NCI-H526 (cell line): ENCODE measurements at places on chromosomes 2 and 18.

GRCh38 chr2:102367331-102367971 lies 11.9 kb downstream of the IL18R1 start:
- DNase-seq, result no peak

- DNase-seq, result no peak
Observed at GRCh38 chr2:196271795-196272194, 100.4 kb upstream of the STK17B start.

DNA sequence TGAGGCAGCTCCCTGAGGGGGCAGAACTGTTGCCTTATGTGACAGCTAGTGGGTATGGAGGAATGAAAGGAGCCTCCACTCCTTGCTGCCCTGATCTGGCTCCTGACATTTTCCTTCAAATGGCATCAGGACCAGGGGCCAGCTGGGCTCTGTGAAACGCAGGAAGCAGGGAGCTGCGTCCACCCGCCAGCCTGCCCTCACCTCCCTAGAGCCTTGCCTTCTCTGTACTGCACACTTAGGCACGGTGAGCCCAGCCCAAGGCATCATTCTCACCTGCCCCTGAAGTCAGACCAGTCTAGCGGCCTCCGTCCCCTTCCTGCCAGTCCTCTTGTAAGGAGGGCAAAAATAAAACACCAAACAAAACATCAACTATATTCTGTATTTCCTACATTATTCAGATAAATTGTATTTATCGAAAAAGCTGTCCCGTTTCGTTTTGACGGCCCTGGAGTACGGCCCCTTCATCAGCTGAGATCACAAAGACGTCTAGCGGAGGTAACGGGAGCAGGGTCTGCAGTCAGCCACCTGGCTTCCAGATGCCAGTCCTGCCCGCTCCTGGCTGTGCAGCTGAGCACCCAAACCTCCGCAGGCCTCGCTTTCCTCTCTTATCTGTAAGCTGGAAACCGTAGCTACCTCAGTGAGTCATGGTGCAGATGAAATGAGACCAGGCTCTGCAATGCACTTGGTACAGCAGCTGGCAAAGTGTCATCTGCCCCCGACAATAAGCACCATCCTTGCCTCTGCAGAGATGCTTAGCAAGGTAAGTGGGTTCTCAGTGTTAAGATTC lies 6.9 kb upstream of the CTDP1 start:
- no peak for DNase-seq

DNA sequence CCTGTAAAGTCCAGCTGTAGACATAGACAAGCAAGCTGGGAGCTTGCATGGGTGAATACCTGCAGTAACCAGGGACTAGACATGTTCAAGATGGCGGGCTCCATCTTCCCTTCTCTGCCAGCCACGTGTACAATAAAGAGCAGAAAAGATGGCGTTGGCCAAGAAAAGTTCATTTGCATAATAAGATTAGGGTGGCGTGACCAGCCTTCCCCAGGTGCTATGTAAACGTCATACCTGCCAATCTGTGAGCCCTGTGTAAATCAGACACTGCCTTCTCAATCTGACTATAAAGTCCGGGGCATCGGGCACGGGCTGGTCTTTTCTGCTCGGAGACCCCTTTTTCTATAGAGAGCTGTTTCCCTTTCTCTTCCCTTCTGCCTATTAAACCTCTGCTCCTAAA lies 101.6 kb upstream of the XPO1 start:
- peak; percentile 28 for DNase-seq

DNA sequence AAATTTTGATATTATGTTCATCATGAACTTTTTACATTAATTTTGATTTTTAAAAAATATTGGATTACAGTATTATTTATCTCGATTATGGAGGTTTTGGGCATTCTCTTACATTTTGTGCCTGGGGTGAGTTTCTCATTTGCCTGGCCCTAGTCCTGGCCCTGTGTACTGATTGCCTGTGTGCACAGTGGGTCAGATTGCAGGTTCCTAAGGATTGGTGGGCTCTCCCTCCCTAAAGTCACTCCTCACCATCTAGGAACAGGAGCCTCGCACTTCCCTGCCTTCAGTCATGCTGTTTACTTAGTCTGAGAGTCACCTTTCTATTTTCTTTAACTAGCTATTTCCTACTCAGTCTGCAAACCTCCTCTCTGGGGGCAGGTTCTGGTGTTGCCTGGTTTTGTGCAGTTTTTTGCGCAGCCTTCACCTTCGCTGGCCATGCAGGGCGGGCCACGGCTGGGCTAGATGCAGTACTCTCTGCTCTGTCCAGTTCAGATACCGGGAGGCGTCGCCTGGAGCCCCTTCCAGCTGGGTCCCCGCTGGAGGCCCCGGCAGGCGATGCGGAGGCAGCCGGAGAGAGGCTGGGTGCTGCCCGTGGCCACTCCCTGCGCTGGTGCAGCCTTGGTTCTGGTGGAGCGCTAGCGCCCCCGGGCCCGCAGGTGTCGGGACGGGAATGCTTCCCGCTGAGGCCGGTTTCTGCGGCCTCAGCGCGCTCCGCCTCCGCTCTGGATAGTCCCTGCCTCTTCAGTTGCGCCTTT lies 23.3 kb upstream of the MC5R start:
- peak; percentile 10 for DNase-seq

GRCh38 chr2:122927710-122928557 lies 1097.2 kb upstream of the CNTNAP5 start:
- DNase-seq, result no peak

DNA sequence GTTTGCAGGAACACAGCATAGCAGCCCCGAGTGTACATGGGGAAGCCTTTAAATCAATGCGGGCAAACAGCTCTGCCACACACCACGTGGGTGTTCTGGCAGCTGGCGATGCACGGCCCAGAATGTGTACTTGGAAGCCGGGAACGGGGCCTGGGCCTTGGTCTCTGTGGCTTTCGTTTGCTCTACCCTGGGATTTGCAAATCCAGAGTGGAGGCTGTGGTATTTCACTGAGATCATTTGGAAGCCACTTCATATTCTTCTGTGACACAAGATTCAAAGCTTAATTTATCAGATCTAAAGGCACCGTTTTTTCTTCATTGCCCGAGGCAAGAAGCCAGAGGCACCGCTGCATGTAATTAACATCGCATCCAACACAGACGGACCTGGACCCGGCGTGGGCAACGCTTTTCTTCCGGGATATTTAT lies 246.3 kb upstream of the MYT1L start:
- DNase-seq, result peak; percentile 72

DNA sequence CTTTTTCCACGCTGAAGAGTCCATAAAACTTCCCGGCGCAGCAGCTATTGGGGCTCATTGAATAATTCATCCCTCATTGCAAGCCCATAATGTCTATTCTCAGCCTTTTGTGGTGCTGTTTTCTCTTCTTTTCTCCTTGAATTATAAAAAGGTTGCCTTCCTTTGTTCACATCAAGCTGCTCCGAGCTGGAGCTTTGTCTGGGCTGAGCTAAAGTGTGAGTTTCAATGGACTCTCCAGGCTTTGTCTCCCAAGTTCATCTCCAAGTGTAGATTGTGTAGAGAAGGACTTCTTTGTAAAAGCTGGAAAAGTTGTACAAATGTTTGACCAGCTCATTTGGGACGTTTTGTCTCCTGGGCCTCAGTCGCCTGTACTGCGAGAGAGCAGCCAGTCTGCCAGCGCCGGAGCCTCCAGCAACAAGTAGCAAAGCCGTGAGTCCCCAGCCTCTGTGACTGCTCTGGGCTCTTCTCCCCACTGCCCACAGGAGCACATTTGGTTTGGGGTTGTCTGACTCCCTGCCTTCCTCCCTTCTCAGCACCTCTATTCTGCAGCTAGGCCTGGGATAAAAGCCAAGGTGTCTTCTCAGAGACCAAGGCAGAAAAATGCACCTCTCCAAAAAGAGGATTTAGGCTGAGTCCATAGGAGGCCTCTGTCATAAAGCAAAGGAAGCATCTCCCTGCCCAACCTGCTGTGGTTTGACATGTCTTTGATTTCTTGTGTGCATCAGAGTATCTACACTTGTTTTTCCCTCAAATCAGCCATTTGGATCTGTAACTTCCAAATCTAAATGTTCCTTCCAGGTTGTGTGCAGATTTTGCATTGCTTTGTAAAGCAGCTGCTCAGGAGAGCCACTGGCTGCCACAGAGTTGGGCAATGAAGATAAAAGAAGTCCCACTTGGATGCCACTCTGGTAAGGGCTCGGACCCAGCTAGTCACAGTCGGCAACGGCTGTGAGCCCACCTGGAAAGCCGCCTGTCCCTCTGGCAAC lies 6.4 kb downstream of the PAX3 start:
- no peak for DNase-seq

DNA sequence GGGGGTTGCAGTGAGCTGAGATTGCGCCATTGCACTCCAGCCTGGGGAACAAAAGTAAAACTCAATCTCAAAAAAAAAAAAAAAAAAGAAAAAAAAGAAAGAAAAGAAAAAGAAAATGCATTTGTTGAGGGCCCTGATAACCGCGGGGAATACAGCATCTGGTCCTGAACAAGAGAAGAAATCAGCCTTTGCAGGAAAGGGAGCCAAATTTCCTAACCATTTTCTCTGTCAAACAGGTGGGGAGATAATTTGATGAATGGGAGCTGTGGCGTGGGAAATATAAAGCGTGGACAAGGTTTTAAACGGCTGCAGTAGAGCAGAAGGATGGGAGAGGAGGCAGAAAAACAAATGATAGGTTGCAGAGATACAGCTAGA lies 864 bp downstream of the E2F6 start:
- no peak for DNase-seq

DNA sequence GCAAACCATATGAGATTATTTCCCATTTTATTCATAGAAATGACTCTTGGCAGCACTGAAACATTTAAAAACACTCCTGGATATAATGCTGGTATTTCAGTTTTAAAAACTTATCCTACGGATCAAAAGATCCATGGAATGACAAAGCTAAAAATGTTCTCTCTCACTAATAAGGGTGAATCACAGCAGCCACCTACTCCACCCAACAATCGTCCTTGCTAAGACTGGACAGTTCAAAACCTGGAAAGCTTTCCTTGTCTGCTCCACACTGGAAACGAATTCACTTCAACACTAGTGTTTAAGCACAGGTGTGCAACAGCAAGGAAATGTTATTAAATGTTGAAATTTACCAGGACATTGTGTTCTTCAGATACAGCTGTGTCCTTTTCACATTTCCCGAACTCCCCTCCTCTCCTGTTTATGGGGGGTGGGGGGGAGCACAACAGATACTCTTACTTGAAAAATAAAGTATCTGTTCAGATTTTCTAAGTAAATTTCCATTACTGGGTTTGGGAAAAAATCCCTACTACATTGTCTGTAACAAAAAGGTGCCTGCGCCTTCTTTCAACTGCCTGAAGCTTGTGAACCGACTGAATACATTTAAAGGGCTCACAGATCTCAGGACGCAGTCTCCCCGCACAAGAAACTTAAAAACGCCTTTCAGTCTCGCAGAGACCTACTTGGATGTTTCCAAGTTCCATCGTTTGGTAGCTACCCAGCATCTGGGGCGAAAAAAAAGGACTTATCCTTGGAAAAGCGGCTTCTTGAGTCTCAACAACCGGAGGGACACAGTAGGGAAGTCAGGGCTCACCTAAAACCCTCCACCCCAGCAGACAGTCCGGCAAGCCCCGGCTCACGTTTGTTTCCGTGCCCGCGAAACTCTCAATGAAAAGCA lies 1.3 kb downstream of the YWHAQ start:
- DNase-seq, result peak; percentile 47
